ENCODE measurements at places on chromosomes 1 and 21.

GRCh38 chr1:163426505-163427251 is 104.9 kb downstream of the NUF2 start:
- no peak for DNase-seq

GRCh38 chr1:212490276-212490675 is 57.6 kb downstream of the NENF start:
- no peak for DNase-seq

- DNase-seq, result no peak
These were observed 169.1 kb downstream of the NTNG1 start for GRCh38 chr1:107309962-107310361.

DNA sequence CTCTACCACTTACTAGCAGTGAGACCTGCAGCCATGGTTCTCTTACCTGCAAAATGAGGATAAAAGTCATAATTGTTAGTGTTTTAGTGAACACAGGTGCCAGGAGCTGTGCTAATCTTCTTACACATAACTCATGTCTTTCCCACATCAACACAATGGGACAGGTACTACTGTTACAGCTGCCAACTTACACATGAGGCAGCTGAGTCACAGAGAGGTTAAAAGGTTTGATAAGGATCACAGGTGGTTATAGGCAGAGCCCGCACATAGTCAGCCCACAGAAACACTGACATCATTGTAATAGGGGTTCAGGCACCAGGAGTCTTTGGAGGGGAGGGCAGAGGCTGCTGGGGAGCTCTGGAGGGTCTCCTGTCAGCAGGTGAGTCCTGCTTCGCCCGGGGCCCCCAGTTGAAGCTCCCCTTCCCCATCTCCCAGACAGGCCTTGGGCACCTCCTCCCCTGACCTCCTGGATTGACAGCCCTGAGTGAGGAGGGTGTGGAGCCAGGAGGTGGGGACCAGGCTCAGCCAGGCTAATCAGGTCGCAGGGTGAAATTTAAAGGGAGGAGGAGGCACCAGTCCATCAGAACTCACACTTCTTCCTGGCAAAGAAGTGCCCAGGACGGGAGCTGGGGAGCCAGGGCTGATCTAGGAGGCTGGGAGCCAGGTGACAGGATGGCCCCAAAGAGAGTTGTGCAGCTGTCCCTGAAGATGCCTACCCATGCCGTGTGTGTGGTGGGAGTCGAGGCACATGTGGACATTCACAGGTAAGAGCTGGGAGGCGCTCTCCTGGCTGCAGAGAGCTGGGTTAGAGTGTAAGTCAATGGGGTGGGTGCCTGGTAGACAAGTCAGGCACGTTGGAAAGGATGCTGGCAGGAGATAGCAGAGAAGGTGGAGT is at the start of gene PADI1:
PADI1 (plus strand) TSS at position 583 of the 895 bp plus-strand sequence; CDS start at position 673, 90 bp downstream.
- DNase-seq, result no peak

DNA sequence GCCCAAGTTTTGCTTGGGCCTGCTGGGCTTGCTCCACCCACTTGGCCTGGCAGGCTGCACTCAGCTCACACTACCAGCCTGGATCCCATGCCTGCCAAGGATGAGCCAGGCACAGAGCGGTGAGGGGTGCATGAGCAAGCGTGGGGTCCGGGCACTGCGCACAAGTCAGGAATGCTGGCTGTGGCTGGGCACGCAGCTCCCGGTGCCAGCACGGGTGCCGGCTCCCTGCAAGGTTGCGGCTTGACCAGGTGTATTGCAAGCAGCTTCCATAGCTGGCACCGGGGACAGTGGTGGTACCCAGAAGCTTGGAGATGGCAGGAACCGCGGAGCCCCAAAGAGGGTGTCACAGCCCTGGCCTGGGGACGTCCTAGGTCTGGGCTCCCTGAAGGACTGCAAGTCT is 224.4 kb upstream of the NRIP1 start:
- DNase-seq, result no peak

Measured in breast epithelium (tissue), 4 donors.